ENCODE measurements at places on chromosomes 4 and X.

GRCh38 chr4:31427691-31428090, 707.5 kb downstream of the PCDH7 start:
- DNase-seq = no peak

GRCh38 chrX:154032160-154032559, 12.5 kb upstream of the IRAK1 start:
- DNase-seq = peak; percentile 52

DNA sequence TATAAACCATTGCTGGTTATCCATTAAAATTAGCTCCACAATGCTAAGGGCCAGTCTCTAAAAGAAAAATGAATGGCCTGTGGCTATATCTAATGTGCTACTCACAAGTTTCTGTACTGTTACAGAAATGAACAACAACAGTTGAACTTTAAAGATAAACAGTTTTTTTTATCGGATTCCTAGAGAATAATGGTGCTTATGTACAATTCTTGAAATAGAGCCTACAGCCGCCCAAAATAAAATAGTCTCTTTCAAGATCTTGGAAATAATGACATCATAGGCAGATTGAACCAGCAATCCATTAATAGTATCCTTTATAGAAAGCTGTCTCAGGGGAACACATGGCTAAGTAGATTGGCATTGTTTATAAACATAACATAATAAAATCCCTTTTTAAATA, 23.4 kb downstream of the PAK3 start:
- no peak for DNase-seq

DNA sequence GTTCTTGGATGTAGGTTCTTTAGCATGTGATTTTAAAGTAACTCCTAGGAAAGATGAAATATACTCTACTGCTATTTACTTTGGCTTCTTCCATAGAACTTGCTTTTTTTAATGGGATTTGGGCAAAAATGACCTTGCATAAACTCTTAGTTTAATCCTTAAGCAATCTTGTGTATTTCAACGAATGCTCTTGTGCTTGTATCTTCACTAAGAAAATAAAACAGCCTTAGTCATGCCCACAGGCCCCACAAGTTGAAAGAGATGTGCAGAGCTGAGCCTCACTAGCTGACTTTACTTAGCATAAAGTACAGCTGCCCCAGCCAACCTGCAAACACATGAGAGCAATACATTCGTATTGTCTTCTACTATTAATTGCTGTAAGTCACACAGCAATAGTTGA, 1609.2 kb downstream of the STIM2 start:
- DNase-seq = no peak

Measured in pancreas (tissue), 10 donors.